Breast epithelium (tissue), 4 donors: ENCODE measurements at places on chromosomes 3 and 15. TPM values are rescaled to one million over a fixed set of nuclear protein-coding genes. Genes with fewer than 3 reads are reported as not detected.
A peak's percentile ranks its signal among the peaks of the same experiment; 100 is the strongest.

DNA sequence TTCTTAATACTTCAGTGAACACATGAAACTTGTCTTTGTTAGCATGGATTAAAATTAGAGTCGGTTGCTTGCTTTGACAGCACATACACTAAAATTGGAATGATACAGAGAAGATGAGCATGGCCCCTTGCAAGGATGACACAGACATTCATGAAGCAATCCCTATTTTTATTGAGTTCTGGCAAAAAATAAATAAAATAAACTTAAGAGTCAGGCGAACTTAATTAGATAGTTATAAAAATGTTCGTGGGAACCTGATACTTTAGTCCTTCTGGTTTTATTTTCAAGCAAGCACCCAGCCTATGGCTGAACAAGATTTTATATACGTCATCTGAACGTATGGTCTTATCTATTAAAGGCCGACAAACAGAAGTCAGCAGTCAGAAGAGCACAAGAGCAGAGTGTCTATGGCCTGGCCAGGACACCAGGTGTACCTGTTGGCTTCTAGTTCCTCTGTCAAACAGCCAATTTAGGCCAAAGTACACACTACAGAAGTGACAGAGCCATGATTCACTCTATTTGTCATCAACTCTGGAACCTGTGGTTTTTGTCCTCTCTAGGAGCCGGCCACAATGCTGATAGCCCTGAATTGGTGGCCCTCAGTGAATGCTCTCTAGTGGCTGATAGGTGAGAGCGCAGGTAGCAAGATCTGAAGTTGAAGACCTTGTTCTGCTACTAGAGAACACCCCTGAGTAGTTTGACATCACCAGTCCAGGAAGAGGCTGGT, 64.3 kb downstream of the LEO1 start:
- DNase-seq: no peak

DNA sequence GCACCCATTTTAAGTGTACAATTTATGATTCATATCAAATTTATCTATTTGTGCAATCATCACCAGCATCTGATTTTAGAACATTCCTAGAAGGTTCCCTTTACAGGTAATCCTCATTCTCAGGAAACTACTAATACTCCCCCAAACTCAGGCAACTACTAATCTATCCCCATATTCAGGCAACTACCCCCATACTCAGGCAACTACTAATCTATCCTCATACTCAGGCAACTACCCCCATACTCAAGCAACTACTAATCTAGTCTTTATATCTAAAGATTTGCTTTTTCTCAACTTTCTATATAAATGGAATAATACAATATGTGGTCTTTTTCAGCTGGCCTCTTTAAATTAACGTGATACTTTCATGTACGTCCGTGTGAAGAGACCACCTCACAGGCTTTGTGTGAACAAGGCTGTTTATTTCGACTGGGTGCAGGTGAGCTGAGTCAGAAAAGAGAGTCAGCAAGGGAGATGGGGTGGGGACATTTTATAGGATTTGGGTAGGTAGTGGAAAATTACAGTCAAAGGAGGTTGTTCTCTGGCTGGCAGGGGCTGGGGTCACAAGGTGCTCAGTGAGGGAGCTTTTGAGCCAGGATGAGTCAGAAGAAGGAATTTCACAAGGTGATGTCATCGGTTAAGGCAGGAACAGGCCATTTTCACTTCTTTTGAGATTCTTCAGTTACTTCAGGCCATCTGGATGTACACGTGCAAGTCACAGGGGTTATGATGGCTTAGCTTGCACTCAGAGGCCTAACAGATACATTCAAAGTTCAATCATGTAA, 1444.5 kb upstream of the CADM2 start:
- no peak for DNase-seq

DNA sequence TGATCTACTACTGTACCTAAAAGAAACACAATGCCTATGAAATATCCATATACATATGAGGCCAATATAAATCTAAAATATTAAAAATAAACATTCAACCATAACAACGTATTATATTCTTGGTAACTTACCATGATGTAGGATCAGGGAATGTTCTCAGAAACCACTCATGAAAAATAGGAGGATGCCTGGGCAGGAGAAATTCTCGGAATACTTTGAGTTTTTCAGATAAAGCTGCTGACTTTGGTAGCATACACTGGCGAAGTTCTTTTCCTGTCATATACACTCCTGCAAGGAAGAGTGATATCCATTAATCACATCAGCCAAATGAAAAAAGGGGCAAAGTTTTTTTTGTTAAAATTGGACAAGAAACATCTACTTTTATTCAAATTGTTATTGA, 11.3 kb upstream of the XRN1 start:
- no peak for DNase-seq

DNA sequence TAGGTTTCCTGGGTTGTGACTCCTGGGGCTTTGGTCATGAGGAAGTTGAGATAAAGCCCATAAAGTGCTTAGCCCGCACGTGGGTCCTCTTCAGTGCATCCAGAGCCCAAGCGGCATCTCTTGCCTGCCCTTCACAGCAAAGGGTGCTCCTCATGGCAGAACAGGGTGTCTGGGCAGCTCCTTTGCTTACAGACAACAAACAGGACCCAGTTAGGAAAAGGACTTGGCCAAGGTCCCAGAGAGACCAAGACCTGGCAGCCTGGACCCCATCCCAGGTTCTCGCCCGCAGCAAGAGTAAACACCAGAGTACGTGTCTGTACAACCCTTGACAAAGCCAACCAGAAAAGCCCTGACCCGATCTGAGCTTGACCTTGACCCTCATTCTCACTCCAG, 27.0 kb downstream of the ALS2CL start:
- DNase-seq: no peak

GRCh38 chr15:28957606-28958498, 72.1 kb downstream of the APBA2 start:
- DNase-seq: no peak

DNA sequence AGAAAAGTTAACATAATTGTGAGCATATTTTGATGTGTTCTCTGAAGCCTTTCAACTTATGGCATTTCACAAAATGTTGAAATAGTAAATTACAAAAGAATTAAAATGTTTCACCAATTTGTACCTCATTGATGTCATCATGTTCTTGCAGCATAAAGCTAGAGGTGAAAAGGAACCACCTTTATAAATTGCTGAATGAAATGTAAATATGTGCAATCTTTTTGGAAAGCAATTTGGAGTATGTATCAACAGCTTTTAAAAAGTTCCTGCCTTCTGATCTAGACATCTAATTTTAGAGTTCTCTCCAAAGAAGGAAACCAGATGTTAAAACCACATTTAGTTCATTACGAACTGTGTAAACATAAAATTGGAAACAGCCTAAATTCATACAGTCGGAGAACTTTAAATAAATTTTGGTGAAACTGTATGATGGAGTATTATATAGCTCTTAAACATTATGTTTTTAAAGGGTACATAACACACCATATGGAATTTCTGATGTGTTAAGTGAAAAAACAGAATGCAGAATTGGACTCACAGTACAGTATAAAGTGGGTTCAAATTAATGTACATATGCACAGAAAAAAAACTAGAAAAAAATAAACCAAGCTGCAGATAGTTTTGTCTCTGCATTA, 311.2 kb upstream of the NAALADL2 start:
- DNase-seq: no peak

GRCh38 chr3:46921041-46921440, 43.5 kb downstream of the PTH1R start:
- no peak for DNase-seq

DNA sequence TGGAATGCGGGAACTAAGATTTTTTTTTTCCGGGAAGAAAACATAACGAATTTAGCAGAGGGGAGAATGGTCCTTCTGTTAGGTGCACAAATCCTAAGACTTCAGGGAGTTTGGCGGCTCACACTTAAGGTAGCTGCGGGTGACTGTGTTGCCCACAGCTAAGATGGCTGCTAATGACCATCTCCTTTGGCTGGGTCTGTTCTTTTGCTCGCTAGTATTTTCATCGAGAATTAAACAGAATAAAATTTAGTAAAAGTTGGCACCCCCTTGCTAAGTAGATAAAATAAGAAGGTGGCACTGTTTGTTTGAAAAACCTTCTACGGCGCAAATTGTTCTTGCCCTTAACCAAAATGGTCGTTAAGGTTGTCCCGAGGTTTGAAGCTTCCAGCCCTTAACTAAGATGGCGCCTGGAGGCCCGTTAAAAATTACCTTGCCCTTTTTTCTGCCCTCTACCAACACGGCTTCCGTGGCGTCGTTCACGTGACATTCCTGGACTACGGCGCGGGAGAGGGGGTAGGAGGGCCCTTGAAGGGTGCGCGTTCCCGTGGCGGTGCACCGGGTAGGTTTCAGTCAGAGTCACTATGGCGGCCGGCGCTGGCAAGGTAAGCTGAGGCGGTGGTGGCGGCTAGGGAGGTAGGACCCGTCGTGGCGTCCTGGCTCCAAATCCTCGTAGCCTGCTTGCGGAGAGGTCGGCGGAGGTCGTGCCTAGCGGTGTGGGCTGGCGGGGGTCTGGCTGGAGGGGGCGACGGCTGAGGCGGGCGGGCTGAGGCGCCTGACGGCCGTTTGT, at the start of gene SLMAP:
SLMAP (plus strand) TSS at position 569 of the 787 bp plus-strand sequence. CDS start 1,343 bp downstream, outside the sequence.
- DNase-seq: peak; percentile 97

GRCh38 chr3:43503067-43503728, 118.6 kb downstream of the ANO10 start:
- no peak for DNase-seq

DNA sequence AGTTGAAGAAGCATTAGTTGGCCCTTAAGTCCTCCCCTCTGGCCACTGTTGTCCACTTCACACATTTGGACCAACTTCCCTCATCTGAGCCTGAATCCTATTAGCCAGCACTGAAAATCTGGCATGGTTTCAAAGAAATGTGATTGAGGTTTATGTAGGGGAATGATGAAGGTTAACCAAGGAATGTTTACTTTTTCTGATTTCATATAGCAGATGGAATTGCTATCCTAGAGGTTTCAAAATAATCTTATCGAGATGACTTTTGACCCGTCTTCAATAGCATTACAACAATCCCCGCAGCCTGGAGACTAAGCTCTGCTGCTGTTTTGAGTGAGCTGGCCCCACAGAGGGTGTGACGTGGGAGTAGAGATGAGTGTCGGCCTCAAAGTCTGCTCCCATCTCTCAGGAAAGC, 200.8 kb upstream of the IL12A start:
- DNase-seq: no peak

SMAD6 gene
- total RNA-seq: 7.6 TPM

ARGFX gene
- not detected for total RNA-seq

GOLGA6A gene
- not detected for total RNA-seq
